Immature natural killer cell (primary cell): ENCODE measurements at places on chromosomes 2 and 18. TPM values are rescaled to one million over a fixed set of nuclear protein-coding genes. Genes with fewer than 3 reads are reported as not detected.
A peak's percentile ranks its signal among the peaks of the same experiment; 100 is the strongest.

DNA sequence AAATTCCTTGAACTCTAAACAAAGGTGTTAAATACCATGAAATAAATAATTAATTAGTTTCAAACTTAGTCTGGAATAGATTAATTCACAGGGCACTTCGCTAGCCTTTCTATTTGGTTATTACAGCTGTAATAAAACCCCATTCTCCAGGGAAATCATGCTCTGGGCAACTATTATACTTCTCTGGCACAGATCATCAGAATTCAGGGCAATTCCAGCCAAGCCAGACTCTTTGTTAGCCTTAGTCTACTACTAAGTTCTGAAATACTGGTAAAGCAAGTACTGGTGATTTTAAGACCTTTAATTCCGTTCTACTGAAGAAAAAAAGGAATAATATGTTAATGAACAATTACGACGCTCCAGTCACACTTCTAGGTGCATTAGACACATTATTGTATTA, 123.4 kb upstream of the PDE1A start:
- H3K36me3 ChIP-seq: no peaks in the 10 kb centered on the region
- H3K4me3 ChIP-seq: no peak overlapping the region
- no peaks in the 10 kb centered on the region for H3K27me3 ChIP-seq
- no peak overlapping the region for H3K27ac ChIP-seq

GRCh38 chr2:161426922-161427663, 11.0 kb downstream of the TBR1 start:
- no peaks in the 10 kb centered on the region for H3K36me3 ChIP-seq
- H3K27ac ChIP-seq: no peak overlapping the region
- H3K27me3 ChIP-seq: peaks cover 27% of the 10 kb centered on the region
- peaks cover 16% of the 10 kb centered on the region for H3K4me1 ChIP-seq
- no peak for DNase-seq
- peak overlapping the region; percentile 70 for H3K4me3 ChIP-seq

DNA sequence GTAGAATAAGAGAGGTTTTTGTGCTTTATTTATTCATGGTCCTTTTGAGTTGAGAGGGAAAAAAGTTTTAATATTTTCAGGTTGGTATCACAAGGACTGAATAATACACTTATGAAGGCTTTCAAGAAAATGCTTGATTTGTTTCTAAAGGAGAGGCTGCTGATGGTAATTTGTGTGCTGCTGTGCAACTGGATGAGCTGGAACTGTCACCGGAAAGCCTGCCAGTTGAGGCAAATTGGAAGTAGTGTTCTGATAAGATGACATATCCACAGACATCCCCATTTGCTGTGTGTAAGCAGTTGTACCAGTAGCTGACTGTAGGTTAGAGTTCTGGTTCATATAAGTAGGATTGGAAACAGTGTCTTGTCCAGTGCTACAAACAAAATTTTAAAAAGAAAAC, 21.6 kb upstream of the CACNB4 start:
- no peak overlapping the region for H3K4me3 ChIP-seq
- peaks cover 33% of the 10 kb centered on the region for H3K36me3 ChIP-seq
- DNase-seq: no peak
- H3K27me3 ChIP-seq: no peaks in the 10 kb centered on the region

GRCh38 chr2:239829326-239829725, 195.8 kb downstream of the NDUFA10 start:
- no peak for DNase-seq
- no peak overlapping the region for H3K4me3 ChIP-seq
- H3K27me3 ChIP-seq: peaks cover 2% of the 10 kb centered on the region
- no peaks in the 10 kb centered on the region for H3K36me3 ChIP-seq
- no peaks in the 10 kb centered on the region for H3K4me1 ChIP-seq

- H3K27ac ChIP-seq: no peak overlapping the region
- no peaks in the 10 kb centered on the region for H3K27me3 ChIP-seq
- no peaks in the 10 kb centered on the region for H3K36me3 ChIP-seq
- H3K4me3 ChIP-seq: no peak overlapping the region
- DNase-seq: no peak
- no peaks in the 10 kb centered on the region for H3K4me1 ChIP-seq
Observed at GRCh38 chr2:78982638-78983330, 42.7 kb upstream of the REG3G start.

GRCh38 chr18:44747157-44747556, 66.5 kb downstream of the SETBP1 start:
- peaks cover 8% of the 10 kb centered on the region for H3K4me1 ChIP-seq
- DNase-seq: no peak
- no peaks in the 10 kb centered on the region for H3K36me3 ChIP-seq
- peaks cover 2% of the 10 kb centered on the region for H3K27me3 ChIP-seq

- H3K4me3 ChIP-seq: no peak overlapping the region
Observed at GRCh38 chr2:221282386-221282785, 289.7 kb downstream of the EPHA4 start.

DNA sequence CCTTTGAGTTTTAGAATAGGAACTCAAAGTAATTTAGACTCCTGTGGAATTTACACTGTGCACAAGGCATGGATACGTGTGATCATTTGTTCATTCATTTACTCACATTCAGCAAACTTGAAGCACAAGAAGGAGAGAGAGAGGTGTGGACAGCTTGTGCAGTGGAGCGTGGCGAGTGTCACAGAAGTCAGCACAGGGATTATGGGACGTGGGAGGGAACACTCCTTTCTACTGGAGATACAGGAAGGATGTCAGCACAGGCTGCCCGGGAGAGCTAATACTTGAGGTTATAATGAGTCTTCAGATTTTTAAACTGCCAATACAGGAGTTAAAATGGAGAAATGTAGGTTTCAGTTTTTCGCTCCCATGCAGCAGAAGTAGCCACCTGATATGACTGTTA, 7.0 kb downstream of the FAM228A start:
- no peak overlapping the region for H3K27ac ChIP-seq
- H3K4me3 ChIP-seq: no peak overlapping the region
- no peaks in the 10 kb centered on the region for H3K27me3 ChIP-seq
- H3K4me1 ChIP-seq: no peaks in the 10 kb centered on the region
- peaks cover 1% of the 10 kb centered on the region for H3K36me3 ChIP-seq

DNA sequence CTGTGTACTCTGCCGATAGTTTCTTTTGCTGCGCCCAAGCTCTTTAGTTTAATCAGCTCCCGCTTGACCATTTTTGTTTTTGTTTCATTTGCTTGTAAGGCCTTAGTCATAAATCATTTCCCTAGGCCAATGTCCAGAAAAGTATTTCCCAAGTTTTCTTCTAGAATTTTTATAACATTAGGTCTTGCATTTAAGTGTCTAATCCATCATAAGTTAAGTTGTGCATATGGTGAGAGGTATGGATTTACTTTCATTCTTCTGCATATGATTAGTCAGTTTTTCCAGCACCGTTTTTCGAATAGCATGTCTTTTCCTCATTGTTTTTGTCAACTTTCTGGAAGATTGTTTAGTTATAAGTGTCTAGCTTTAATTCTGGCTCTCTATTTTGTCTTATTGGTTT, 484.8 kb upstream of the CNTNAP5 start:
- DNase-seq: no peak
- no peak overlapping the region for H3K27ac ChIP-seq
- no peak overlapping the region for H3K4me3 ChIP-seq
- peaks cover 6% of the 10 kb centered on the region for H3K27me3 ChIP-seq
- H3K4me1 ChIP-seq: no peaks in the 10 kb centered on the region

GRCh38 chr18:75456199-75456631, 28.7 kb upstream of the SMIM21 start:
- peaks cover 11% of the 10 kb centered on the region for H3K4me1 ChIP-seq
- peaks cover 16% of the 10 kb centered on the region for H3K27me3 ChIP-seq
- no peak overlapping the region for H3K27ac ChIP-seq

GRCh38 chr2:24871852-24872333, 48.1 kb downstream of the ADCY3 start:
- DNase-seq: no peak
- H3K4me1 ChIP-seq: no peaks in the 10 kb centered on the region
- no peak overlapping the region for H3K27ac ChIP-seq
- no peaks in the 10 kb centered on the region for H3K27me3 ChIP-seq

DNA sequence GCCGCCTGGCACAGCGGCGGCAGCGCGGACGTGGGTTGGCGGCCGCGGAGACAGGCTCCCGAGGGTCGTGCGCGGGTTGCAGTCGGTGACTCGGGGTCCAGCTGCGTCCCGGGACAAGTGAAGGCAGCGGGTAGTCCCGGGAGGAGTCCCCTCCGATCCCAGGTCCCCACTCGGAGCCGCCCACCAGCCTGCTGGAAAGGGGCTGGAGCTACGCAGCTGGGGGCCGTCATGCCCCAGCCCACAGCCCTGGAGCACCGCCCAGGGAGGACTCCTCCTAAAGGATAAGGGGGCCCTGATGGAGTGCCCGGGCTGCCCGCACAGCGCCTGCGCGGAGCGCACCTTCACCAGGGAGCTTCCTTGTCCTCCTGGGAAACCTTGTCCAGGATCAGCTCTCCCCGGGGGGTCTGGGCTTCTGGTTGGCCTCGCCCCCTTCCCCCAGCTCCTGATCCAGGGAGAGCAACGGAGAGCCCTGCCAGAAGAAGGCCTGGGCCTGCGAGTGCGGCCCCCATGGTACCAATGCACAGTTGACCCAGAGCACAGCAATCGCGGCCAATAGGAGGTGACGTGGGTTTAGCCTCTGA, 25.9 kb upstream of the ALPP start:
- H3K36me3 ChIP-seq: peaks cover 3% of the 10 kb centered on the region
- H3K4me3 ChIP-seq: no peak overlapping the region
- H3K4me1 ChIP-seq: peaks cover 4% of the 10 kb centered on the region
- DNase-seq: no peak
- no peak overlapping the region for H3K27ac ChIP-seq

DNA sequence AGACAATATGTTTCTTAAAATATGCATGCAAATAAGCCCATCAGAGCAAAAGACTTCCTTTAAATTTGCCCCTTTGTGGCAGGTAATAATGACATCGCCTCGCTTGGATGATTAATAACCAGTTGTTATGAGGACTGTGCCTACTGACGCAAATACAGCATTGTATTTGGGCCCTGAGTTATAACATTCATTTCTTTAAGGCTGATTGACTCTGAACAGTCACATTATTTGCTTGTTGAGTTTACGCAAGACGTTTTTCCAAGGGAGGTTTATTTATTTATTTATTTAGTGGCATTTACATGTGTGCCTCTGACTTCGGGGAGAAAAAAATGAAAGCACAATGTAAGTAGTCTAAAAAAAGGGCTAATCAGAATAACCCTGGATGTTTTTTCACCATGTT, 88.3 kb downstream of the SLC8A1 start:
- H3K4me1 ChIP-seq: peaks cover 2% of the 10 kb centered on the region
- no peak for DNase-seq
- no peaks in the 10 kb centered on the region for H3K36me3 ChIP-seq
- H3K27ac ChIP-seq: no peak overlapping the region

DNA sequence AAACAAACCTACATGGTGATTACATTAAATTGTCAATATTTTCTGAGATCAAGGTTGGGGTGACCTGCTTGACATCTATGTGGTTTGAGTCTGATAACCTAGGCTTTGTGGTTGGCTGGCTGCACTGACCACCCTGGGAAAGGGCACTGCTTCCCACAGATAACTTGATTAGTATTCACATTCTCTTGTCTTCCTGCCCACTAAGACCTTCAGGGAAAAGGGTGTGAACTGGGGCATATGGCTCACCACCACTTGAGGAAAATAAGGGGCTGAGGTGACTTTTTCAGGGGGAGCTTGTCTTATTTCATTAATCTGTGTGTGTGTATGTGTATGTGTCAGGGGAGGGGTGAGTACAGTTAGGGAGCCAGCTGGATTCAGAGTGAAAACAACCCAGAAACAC, 1.5 kb downstream of the SMYD1 start:
- H3K27ac ChIP-seq: no peak overlapping the region
- H3K4me3 ChIP-seq: no peak overlapping the region
- no peaks in the 10 kb centered on the region for H3K4me1 ChIP-seq
- no peaks in the 10 kb centered on the region for H3K36me3 ChIP-seq
- no peak for DNase-seq
- H3K27me3 ChIP-seq: no peaks in the 10 kb centered on the region

DNA sequence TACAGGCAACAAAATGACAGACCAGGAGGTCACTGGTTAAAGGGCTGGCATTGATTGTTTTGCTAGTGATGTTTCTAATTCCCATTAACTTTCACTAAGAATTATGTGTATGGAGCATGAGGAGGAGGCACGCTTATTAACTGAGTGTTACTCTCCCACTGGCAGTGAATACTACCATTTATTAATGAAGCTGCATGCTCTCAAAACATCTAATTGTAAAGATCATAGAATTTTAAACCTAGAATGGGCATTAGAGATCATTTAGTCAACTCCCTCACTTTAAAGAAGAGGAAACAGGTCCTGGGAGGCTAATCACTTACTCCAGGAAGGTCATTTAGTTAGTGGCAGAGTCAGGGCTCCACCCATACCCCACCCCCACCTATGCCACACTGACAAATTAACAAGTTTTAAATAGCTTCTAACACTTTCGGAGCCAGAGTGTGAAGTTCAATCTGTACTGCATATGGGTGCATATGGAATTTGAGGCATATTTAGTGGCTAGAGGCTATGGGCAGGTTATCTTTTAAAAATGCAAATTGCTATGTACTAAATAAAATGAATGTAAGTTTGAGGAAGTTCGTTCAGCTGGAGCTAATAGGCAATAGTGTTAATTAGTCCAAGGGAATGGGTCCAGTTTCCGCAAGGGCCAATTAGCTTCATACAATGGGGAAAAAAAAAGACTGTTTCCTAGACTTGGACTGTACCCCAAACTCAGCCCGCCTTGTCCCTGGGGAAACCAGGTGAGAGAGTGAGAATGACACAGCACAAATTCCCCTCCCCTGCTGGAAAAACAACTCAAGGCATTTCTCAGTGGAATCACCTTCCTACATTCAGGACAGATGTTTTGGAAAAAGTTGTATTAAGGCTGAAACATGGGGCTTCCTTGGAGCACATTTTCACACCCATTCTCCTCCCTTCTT, 178.8 kb downstream of the ICOS start:
- no peak overlapping the region for H3K27ac ChIP-seq
- peaks cover 6% of the 10 kb centered on the region for H3K27me3 ChIP-seq
- peaks cover 34% of the 10 kb centered on the region for H3K4me1 ChIP-seq
- no peaks in the 10 kb centered on the region for H3K36me3 ChIP-seq
- no peak overlapping the region for H3K4me3 ChIP-seq

GRCh38 chr2:18284331-18284730, 276.1 kb downstream of the RDH14 start:
- H3K27ac ChIP-seq: no peak overlapping the region
- no peaks in the 10 kb centered on the region for H3K36me3 ChIP-seq
- H3K27me3 ChIP-seq: no peaks in the 10 kb centered on the region
- H3K4me3 ChIP-seq: no peak overlapping the region

GRCh38 chr18:49880661-49881060, 67.3 kb upstream of the ACAA2 start:
- H3K27me3 ChIP-seq: peaks cover 2% of the 10 kb centered on the region
- no peaks in the 10 kb centered on the region for H3K4me1 ChIP-seq
- no peak overlapping the region for H3K27ac ChIP-seq
- no peaks in the 10 kb centered on the region for H3K36me3 ChIP-seq

DNA sequence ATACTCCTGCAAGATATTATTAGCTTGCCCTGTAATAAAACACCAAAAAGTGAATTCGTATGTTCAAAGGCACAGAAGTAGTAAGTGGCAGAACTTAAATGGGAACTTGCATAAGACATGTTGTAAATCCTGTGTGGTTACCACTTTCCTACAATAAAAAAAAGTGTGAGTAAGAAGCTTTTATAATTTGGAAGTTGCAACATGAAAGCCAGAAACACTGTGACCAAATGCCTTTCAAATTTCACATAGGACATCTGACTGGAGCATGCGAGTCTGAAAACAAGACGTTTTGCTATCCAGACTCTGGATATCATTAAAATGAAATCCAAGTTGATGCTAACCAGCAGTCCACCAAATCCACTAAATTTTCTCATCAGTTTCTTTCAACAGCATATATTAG, 886.2 kb upstream of the NRXN1 start:
- no peak for DNase-seq
- no peaks in the 10 kb centered on the region for H3K36me3 ChIP-seq
- no peaks in the 10 kb centered on the region for H3K4me1 ChIP-seq
- no peak overlapping the region for H3K27ac ChIP-seq

HOXD9 gene
- polyA plus RNA-seq: not detected

RAD51AP2 gene
- not detected for polyA plus RNA-seq

TDRD15 gene
- not detected for polyA plus RNA-seq

CREG2 gene
- not detected for polyA plus RNA-seq

ASPRV1 gene
- 0.29 TPM for polyA plus RNA-seq

SIX3 gene
- polyA plus RNA-seq: not detected

CKAP2L gene
- 0.91 TPM for polyA plus RNA-seq

HOXD1 gene
- not detected for polyA plus RNA-seq
